AG04449 (cell line): ENCODE measurements at places on chromosomes 2 and 18.

- DNase-seq, result no peak
Measured at GRCh38 chr2:163119966-163120365, 281.4 kb upstream of the KCNH7 start.

DNA sequence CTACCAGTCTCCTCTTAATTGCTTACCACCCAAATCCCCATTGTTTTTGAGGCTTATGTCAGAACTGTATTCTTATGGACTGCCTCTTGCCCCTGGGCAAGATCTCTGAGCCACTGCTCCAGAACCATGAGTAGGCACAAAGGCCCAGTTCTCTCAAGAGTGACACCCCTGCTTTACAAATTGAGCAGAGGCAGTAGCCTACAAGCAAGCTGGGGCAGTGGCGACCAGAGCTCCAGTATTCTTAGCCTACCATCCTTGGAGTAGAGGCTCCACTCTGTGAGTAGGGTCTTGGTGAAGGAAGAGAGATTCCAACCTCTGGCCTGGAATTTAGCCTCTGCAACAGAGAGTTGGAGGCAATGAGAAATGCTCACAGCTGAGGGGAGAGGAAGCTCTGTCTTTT, 36.5 kb downstream of the WDR75 start:
- DNase-seq, result no peak

DNA sequence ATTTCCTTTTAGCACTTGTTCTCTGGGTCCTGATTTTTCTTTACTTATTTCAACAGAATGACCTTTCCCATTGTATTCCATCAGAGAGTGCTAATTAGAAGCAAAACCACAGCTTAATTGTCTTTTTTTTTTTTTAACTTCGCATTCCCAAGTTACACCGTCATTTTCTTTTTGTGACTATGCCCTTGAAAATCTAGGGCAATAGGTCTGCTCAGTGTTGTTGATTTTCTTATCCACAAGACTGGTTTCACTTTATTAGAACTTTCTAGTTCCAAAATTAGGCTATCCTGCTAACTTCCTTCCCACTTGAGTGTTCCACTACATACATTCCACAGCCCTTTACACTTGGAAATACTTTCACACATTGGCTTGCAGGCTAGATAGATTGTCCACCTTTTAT, 18.7 kb upstream of the ADAM17 start:
- no peak for DNase-seq

- no peak for DNase-seq
Measured at GRCh38 chr18:49342690-49343089, 117.8 kb downstream of the DYM start.

- no peak for DNase-seq
Measured at GRCh38 chr2:134338208-134338607, 84.3 kb downstream of the MGAT5 start.

- no peak for DNase-seq
Measured at GRCh38 chr18:2060086-2060485, 511.2 kb downstream of the METTL4 start.

DNA sequence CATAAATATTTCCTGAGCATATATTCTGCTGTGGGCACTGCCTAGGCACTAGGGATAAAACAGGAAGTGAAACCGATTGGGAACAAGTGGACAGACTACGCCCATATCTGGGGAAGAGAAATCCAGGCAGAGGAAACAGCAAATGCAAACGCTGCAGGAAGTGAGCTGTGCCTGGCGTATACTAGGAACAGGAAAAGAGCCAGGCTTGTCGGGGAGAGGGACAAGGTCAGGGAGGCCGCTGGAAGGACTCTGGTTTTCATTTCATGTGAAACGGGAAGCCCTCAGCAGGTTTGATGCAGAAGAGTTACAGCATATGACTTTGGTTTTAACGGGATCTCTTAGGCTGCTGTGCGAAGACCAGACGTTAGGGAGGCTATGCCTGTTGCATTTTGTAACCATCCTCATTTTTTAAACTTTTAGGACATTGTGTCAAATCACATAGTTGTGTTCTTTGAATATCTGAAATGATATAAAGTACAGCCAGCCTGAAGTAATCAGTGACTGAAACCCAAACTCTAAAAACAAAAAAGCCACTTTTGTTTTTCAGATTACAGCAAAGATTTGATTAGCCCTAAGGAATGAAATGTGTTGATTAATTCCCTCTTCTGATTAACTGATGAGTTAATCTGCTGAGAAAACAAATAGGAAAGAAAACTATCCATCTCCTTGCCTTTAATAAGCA, 110.2 kb upstream of the PIEZO2 start:
- DNase-seq, result no peak

GRCh38 chr18:54229421-54230059, 5.1 kb upstream of the MBD2 start:
- DNase-seq, result no peak

GRCh38 chr18:74897971-74898657, 300.4 kb downstream of the ZNF407 start:
- peak; percentile 12 for DNase-seq

- DNase-seq, result no peak
Measured at GRCh38 chr2:218898109-218898878, 17.6 kb downstream of the WNT10A start.

DNA sequence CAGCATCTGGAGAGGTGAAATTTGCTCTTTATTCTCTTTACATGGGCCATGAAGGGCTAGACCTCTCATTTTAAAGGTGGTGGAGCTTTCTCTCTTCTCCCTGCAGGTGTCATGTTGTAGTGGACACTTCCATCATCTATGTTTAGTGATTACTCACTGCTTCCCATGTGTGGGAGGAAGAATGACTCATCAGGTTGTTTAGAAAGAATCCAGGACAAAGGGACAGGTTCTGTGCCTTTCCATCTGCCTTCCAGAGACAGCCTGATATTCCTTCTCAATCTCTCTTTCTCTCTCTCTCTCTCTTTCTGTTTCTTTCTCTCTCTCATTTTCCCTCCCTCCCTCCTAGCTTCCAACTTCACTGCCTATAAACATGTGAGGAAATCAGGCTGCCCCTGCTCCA, 38.7 kb downstream of the SCG2 start:
- no peak for DNase-seq

DNA sequence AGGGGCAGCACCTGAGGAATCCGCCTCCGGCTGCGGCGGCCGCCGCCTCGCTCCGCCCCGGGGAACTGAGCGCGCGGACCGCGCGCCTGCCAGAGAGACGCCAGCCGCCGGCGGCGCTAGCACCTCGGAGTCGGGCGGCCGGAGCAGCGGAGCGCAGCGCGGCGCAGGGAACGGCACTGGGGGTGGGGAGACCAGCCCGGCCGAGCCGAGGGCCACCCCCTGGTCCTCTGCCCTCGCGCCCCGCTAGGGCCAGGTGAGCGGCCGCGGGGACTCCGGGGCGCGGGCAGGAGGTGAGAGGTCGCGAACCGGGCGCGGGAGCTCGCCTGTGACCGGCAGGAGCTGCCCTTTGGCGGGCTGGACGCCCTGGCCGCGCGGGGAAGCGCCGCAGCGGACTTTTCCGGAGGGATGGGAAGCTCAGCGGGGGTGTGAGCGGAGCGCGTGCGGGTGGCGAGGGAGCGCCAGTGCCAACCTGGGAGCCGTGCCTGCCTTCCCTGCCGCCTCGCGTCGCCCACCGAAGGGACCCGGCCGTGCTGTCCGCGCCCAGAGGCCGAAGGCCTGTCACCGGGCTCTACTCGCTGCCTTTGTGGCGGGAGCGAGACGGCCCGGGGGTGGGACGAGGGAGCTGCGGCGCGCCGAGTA, at the start of gene GREB1L:
TSS of gene GREB1L (plus strand) at position 92 of the 639 bp plus-strand sequence. CDS start 141,287 bp downstream, outside the sequence.
- no peak for DNase-seq

DNA sequence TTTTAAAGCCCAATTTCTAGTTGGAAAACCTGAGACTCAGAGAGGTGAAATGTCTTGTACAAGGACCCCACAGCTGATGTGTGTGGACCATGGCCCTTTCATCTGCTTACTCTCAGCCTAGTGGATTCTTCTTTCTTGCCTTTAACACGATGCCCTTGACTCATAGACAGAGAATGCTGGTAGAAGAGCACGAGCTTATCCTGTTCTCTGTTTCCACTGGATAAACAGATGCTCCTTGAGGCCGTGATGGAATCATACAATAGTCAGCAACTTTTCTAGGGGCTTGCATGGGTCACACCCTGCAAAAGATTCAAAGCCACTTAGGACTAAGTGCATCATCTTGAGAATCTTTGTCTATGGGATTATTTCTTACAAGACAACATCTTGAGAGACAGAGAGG, 50.9 kb downstream of the MYCN start:
- no peak for DNase-seq

GRCh38 chr2:201937343-201937742, 96.3 kb upstream of the FZD7 start:
- no peak for DNase-seq

DNA sequence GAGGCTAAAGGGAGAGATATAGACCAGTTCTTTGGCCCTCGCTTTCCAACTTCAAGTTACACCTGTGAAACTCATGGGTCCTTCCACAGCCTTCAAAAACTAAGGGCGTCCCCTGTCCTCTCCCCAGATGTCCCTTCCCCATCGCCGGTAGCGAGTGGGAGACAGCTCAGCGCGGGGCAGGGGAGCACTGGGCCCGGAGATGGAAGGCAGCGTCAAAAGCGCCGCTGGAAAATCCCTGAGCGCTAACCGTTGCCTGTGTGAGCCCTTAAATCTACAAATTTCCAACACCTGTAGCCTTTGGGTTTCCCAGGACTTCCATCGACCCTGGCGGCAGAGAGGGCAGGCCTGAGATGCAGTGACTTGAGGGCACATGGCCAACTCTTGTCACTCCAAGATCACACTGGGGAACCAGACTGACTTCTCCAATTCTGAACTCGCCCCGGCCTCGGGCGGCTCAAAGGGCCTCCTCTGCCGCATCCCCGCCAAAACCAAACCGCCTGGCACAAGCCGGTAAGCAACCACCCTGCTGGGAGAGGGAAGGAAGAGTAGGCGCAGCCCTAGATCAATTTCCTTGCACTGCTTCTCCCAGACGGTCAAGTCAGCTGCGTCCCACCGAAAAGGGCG, 879 bp upstream of the EPAS1 start:
- no peak for DNase-seq

DNA sequence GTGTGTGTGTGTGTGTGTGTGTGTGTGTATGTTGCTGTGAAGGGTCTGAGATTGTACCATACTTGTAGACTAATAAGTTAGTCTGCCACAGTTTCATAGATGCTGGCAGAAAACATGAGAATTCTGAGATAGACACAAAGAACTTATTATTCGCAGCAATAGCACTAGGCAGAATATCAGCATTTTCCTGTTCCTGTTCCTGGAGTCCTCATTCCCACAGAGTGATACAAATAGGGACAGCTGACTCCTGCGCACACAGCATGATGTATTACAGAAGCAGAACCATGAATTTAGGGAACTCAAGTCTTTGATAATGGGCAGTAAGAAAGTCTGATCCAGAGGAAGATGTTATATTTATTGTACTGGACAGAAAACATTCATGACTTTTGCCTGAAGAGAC, 1466.3 kb downstream of the DPP10 start:
- no peak for DNase-seq

DNA sequence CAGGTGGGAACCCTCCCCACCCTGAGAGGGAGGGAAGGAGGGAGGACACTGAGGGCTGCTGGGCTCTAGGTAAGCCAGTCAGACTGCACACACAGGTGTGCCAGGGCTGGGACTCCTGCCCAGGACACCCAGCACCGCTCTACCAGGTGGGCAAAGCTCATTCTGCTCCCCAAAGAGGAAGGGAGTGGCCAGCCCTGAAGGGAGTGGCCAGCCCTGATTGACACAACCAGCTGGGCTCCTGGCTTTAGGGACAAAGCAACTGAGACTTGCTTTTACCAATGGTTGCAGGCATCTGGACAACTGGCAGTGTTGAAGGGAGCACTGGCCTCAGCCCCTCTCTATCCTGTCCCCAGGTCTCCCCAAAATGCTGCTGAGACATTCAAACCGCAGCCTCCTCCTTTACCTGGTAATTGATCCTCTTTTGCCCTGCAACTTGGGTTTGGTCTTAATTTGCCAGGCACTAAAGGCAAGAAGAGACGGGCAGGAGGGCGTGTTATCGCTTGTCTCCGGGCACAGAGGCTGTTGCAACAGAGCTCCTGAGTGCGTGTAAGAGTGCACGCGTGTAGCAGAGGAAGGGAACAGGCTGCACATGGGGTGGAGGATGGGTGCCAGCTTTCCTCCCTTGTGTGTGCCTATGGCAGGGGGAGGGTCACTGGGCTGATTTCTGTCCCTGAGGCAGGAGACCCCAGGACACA, 14.5 kb upstream of the FOSL2 start:
- DNase-seq, result no peak

- DNase-seq, result no peak
Measured at GRCh38 chr18:10453806-10454680, at the start of gene APCDD1. Gene APCDD1, plus strand, starts transcription at chr18:10454635. Its CDS starts 347 bp downstream, at chr18:10454982.

DNA sequence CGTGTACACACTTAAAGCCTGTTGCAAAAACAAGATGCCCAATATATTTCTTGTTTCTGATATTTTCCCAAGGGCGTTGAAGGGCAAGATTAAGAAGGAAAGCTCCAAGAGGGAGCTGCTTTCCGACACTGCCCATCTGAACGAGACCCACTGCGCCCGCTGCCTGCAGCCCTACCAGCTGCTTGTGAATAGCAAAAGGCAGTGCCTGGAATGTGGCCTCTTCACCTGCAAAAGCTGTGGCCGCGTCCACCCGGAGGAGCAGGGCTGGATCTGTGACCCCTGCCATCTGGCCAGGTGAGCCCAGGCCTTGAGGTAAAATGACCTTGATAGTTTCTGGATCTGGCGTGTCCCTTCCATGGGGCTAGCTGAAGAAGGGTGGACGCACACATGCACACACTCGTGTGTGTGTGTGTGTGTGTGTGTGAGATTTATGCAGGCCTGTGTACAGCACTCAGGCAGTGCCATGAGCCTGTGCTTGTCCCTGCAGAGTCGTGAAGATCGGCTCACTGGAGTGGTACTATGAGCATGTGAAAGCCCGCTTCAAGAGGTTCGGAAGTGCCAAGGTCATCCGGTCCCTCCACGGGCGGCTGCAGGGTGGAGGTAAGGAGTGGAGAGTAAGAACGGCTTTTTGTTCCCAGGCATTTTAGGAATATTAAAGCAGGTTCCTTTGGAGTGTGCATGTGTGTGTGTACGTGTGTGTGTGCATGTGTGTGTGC, 23.6 kb downstream of the MLPH start:
- DNase-seq, result no peak

DNA sequence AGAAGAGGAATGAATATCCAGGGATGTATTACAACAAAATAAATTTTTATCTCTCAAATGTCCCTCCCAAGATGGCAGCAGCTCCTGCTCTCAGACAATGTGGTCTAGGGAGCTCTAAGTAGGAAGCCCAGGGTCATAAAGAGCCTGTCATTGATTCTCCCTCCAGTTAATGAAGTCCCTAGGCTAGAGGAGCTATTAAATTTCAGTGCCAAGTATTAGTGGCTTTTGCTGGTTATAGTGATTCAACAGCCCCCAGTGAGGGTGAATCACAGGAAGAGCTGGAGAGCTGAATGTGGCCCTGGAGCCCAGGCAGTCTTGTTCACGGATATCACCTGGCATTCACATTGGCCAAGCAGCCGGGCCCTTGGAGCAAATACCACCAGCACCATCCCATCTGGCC, 109.8 kb upstream of the YPEL5 start:
- DNase-seq, result no peak

- no peak for DNase-seq
Measured at GRCh38 chr2:101435001-101435862, 39.7 kb downstream of the RFX8 start.
